ENCODE measurements at places on chromosomes 1 and 21.

DNA sequence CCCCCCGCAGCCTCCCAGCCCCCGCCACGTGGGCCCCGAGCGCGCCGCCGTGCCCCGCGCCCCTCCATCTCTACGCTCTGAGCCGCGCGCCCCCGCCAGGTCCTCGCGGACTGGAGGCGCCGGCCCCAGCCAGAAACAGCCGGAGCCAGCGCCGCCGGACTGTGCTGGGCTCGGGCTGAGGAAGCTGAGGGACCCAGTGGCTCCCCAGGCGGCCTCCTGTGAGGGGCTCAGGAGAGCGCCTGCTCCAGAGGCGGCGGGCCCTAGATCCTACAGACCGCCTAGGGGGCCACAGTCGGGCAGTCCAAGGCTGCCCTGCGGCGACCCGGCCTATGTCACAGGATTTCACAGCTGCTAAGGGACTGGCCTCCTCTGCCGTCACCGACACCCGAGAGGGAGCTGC is 82.1 kb downstream of the NENF start:
- DNase-seq = no peak

- DNase-seq = no peak
Observed at GRCh38 chr1:164581762-164582161, 22.8 kb downstream of the PBX1 start.

DNA sequence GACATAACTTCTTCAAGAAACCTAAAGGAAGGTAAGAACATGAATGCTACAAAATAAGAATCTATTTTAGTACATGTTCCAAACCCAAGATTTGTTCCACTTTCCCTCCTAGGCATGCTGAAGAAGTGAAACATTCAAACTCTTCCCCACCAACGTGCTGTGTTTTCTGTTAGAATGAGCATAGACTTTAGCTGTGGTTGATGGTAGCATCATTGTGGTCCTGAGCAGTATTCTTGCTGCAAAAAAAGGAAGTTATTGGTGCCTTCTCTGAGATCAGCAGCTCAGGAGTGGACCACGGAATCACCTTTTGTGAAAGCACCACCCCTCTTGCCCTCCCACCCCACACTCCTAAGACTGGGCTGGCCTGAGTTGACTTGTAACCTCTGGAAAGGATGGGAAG is 100.4 kb upstream of the POGK start:
- DNase-seq = no peak

GRCh38 chr1:227070638-227071285 is 130.7 kb downstream of the COQ8A start:
- DNase-seq = no peak

DNA sequence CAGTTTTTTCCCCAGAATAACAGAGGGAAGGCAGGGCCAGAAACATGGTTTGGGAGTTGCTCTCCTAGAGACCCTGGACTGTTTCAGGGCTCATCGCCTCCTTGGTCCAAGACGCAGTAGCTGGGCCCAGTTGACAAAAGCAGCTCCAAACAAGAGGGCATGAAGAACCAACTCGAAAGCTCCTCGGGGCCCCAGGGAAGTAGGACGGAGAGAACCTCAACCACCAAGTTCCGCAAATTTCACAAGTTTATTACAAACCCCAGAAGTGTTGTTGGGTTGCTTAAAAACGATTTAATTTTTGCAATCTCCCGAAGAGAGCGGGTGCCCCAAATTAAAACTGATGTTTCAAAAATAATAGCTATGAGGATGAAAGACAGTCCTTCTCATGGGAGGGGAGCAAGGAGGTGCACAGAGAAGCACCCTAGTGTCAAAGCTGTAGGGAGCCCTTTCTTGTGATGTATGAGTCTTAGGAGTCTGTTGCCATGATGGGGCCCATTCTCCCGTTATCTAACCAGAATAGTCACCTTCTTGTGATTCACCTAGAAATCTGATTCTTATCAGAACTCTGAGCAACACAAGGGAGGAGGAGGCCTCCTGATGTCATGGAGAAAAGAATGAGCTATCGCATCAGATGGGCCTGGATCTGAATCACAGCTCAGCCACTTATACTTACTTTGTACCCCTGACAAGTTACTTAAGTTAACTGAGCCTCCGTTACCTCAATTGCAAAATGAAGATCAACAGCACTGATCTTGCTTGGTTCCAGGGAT is 165.7 kb upstream of the IRF2BP2 start:
- no peak for DNase-seq

GRCh38 chr21:27756191-27756590 is 789.3 kb upstream of the ADAMTS5 start:
- DNase-seq = no peak

DNA sequence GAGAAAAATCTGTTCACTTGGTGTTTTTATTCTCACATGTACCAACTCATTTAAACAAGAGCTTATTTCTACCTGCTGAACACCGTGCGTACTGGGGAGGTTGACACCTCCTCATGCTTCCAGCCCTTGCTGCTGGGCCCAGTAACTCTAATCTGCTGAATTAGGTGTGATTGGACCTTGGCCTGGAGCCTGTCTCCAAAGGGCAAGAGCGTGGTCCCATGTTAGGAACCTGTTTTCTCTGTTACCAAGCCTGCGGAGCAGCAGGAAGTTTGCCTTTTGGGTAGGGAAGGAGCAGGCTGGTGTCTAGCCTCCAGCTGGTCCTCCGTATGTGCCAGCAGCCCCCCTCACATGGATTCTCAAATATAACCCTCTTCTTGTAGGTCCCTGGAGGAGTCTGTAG is 10.9 kb upstream of the SLC27A3 start:
- DNase-seq = no peak

Data from T-cell (primary cell).